ENCODE measurements at places on chromosomes 3 and 15.
A peak's percentile ranks its signal among the peaks of the same experiment; 100 is the strongest.

GRCh38 chr3:32313723-32314473, 75.4 kb downstream of the CMTM8 start:
- no peak for DNase-seq

DNA sequence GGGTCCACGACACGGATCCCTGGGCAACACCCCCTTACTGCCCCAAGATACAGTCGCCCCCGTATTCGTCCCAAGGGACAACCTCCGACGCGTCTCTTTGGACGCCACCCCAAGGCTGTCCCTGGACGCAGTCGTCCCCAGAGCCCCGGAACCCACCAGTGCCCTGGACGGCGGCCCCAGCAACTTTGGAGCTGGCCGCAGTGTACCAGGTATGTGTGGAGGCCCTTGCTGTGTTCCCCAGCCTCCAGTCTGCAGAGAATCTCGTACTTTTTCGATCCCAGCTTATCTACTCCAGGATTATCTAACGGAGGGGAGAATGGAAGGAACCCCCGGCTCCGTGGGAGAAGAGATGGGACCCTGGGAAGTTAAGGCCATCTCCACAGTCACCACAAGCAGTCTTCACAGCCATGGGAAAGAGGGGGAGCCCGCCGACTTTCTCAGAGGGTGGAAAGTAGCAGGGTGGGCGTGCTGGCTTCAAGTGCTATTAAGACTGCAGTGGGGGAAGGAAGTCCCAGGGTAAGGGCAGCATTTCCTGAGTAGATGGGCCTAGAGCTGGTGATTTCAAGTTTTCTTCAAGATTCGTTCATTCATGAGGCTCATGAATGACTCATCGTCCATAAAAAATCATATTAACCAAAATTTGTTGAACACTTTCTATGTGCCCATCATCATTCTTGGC, 1.1 kb downstream of the MESP2 start:
- DNase-seq: no peak

DNA sequence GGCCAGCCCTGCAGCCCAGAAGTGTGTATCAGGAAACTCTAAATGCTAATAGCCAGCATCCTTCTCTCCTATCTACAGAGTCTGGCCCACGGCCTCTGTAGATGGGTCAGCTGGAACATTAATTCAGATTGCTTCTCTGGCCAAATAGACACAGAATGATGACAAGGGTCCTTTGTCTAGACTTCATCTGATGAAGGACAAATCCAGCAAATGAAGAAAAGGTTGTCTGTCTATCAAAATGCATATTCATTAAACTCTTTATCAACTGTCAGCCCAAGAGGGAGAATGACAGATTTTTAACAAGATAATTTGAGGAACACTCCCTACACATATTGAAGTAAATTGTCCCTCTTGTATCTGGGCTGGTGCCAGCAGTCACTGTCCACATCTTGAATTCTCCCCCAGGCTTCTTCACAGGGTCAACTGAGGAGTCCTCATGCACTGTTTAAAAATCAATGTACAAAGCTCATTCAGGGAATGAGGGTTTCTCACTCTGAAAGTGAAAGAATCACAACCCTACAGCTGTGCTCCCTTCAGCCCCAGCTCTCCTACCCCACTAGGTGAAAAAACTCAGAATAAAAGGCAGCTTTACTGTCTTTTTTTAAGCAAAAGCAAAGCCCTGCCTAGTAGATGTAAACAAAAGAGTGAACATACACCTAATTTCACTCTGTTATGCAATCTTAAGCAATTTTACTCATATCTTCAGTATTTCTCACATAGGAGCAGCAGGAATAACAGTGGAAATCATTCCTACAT, 507.7 kb downstream of the IGSF11 start:
- peak; percentile 51 for DNase-seq

DNA sequence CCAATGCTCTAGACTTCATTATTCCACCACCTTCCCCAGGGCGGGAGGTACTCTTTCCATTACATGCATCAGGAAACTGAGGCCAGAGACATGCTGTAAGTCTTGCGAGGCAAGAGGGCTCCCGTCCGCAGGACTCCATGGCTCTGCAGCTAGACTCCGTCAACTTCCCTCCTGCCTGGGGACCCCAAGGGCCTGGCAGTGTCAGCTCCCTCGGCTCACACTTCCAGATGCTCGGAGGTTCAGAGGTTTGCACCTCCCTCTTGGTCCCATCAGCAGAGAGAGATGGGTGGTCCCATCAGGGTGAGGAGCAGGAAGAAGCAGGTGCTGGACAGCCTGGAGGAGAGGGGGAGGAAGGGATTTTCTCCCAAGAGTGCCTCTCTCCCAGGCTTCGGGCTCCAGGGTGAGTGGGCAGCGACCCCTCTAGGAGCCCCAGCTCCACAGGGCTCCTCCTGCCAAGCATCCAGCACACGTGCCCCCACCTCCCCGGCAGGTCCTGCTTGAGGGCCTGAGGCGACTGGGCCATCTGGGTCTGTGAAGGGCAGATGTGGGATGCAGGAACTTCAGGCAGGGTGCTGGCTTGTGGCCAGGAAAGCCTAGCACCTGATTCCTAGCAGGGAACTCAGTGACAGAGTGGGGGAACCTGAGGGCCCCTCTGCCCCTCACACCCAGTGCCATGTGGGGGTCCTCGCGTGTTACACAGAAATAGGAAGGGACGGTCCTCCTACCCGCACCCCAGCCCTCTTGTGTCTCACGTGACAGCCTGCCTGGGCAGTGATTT, 9.3 kb downstream of the PAK6 start:
- no peak for DNase-seq

- no peak for DNase-seq
Observed at GRCh38 chr15:32060706-32061105, 30.4 kb downstream of the CHRNA7 start.

GRCh38 chr15:89356634-89357298, 22.1 kb upstream of the POLG start:
- DNase-seq: peak; percentile 76

DNA sequence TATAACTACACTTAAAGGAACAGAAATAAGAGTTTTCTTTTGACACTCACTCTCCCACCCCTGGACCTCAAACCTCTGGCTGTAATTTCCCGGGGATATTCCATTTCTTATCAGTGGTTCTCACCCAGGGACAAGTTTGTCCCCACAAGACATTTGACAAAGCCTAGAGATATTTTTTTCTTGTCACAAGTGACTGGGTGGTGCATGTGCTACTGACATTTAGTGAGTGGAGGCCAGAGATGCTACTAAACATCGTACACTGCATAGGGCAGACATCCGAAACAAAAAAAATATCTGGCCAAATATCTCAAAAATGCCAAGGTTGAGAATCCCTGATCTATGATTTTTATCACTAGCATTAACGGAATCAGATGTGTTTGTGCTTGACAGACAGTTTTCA, 168.0 kb upstream of the FRMD4B start:
- no peak for DNase-seq

GRCh38 chr3:129068291-129068886, 7.8 kb downstream of the GP9 start:
- no peak for DNase-seq

- DNase-seq: no peak
Observed at GRCh38 chr3:117263745-117264144, 554.2 kb downstream of the TUSC7 start.

- DNase-seq: no peak
Observed at GRCh38 chr3:49255112-49255511, 21.9 kb downstream of the C3orf62 start.

- no peak for DNase-seq
Observed at GRCh38 chr3:98326105-98326893, 27.4 kb upstream of the OR5K4 start.

DNA sequence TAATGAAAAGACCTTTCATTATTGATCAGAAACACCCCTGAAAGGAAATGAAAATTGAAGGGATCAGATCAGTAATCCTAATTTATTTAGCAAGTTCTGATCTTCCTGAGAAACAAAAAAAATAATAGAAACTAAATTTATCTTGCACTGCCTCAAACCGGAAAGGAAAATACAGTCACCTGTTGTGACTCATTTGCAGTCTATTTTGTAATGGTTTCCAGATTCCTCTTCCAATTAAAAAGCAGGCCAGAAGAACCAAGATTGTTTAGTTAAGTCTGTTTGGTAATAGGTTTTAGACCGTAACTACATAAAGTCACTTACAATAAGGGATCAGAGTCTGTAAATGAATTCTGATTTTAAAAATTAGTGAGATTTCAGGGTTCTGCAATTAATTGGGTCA, 49.7 kb upstream of the ATOSA start:
- DNase-seq: no peak

DNA sequence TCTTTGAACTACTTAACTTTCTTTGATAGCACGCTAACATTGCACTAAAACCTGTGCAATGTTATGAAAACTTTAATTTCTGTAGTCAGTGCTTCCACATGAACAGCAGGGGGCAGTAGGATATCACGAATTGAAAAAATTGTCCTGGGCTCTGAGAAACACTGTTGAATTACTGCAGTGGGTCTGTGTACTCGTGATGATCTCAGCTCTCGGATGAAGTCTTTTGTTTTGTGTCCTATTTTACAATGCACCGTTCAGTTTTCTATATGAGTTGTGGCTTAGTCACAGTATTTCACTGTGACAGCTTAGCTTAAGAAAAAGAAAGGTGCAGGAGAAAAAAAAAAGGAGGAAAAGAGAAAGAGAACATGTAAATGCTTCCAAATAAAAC, 141.3 kb upstream of the CCDC54 start:
- DNase-seq: peak; percentile 96

DNA sequence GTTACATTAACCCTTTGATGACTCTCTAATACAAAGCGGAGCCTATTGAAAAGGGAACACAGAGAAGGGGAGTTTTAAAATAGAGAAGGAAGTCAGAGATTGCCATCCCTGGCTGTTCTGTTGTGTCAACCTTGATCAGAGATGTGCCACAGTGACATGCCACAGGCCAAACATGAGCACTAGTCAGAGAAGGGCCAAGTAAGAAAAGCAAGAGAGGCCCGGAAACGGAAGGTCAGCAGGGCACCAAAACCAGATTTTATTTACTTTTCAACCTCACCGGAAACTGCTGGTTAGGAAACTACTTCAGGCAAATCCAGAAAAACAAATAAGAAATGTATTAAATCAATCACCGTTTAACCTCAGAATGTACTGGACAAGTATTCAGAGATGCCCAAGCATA, 171.8 kb downstream of the ALCAM start:
- DNase-seq: no peak

GRCh38 chr3:120093119-120093910, 932 bp downstream of the GSK3B start:
- DNase-seq: peak; percentile 39

All from Ammon's horn (tissue), 1 donor.